NCI-H1436 treated with DMSO at 0.1 percent for 48 hours (cell line): ENCODE measurements at places on chromosomes 1 and 21.
A peak's percentile ranks its signal among the peaks of the same experiment; 100 is the strongest.

GRCh38 chr1:47684518-47684917 is 246.7 kb downstream of the FOXD2 start:
- DNase-seq = no peak

GRCh38 chr1:47587891-47588582 is 150.2 kb downstream of the FOXD2 start:
- DNase-seq = no peak

DNA sequence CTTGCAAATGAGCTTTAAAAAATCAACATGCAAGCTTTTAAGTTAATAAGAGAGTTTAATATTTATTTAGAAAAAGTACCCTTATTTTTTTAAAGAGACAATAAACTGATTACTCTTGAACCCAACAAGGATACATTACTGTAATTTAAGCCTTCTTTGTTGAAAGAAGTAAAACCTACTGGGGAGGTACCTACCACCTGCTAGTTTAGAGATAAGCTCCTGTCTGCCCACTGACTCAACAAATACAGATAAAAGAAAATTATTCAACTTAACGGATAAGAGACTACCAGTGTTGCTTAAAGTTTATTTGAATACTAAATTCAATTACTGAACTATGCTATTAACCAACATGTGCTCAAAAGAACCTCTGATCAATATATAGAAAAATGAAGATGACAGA is 23.1 kb downstream of the USP24 start:
- DNase-seq = no peak

GRCh38 chr1:218030846-218031245 is 254.2 kb upstream of the RRP15 start:
- DNase-seq = no peak

- DNase-seq = no peak
Observed at GRCh38 chr1:112878321-112878720, 77.7 kb downstream of the SLC16A1 start.

DNA sequence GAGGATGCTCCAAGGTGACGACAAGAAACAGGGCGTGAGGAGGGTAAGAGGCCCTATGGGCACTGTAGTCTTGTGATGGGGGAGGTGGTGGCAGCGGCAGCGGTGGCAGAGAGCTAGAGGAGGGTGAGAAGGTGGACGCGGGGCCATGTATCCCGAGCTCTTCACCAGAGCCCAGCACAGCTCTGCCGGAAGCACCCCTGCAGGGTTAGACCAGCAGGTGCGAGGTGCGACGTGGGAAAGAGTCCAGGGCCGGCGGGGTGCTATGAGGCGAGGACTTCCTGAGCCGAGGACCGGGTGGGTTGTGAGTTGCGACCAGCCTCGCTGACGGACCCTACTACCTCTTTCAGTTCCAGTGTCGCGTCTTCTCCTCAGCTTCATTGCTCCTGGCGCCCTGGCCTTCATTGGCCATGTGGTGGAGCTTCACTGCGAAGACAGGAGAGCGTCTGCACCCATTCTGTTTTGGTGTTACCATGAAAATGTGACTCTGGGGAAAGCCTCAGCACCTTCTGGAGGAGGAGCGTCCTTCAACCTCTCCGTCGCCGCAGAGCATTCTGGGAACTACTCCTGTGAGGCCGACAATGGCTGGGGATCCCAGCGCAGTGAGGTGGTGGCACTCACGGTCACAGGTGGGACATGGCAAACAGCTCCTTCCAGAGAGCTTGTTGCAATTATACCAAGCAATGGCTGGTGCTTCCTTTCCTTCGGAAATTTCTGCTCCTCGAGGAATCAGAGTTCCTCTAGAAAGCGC is 67.9 kb upstream of the KIRREL1 start:
- no peak for DNase-seq

- no peak for DNase-seq
Observed at GRCh38 chr1:72892461-72892860, 610.1 kb upstream of the NEGR1 start.

GRCh38 chr1:22780696-22781095 is 70.1 kb downstream of the EPHB2 start:
- no peak for DNase-seq

DNA sequence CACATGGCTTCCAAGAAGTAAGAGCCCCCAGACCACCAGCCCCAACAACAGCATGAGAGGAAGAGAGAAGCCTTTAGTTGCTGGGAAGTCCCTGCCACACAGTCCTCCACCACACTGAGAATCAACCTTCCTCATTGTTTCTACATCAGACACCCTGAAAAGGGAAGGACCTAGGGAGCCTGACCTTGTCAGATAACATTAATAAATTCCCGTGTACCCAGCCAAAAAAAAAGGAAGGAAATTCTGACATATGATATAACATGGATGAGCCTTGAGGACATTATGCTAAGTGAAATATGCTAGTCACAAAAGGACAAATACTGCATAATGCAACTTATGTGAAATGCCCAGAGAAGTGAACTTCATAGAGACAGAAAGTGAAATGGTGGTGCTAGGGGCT is 65.6 kb upstream of the ARHGAP29 start:
- no peak for DNase-seq

GRCh38 chr21:43609501-43610340 is 49.6 kb downstream of the HSF2BP start:
- peak; percentile 29 for DNase-seq

- DNase-seq = no peak
Observed at GRCh38 chr1:219665089-219665488, 52.2 kb upstream of the ZC3H11B start.

- no peak for DNase-seq
Observed at GRCh38 chr1:232978091-232978634, 27.8 kb downstream of the NTPCR start.

DNA sequence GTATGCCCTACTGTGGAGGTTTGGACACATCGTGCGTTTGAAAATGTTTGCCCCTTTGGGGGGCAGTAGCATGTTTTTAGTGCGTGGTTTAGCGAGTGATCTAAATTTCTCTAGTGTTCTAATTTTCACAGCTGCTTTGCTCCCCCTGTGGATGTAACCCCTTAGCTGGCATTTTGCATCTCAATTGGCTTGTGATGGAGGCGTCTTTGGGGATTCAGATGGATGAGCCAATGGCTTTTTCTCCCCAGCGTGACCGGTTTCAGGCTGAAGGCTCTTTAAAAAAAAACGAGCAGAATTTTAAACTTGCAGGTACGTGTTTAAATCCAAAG is 836 bp downstream of the CDC7 start:
- DNase-seq = peak; percentile 57

DNA sequence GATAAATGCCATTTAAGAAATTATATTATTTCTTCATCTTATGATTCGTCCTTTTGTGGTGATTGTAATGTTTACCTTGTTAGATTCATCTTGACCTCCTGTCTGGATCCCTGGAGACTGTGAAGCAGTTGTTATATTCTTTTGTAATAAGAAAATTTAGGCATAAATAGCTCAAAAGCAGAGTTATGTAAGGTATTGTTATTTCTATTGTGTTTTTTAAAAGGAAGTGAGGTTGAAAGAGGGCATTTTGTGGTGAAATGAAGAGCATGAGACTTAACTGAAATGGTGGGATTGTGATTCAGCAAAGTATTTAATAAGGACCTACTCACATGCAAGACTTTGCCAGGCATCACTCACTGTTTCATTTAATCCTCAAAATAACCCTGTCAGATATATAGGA is 104.0 kb downstream of the PDE4B start:
- no peak for DNase-seq

DNA sequence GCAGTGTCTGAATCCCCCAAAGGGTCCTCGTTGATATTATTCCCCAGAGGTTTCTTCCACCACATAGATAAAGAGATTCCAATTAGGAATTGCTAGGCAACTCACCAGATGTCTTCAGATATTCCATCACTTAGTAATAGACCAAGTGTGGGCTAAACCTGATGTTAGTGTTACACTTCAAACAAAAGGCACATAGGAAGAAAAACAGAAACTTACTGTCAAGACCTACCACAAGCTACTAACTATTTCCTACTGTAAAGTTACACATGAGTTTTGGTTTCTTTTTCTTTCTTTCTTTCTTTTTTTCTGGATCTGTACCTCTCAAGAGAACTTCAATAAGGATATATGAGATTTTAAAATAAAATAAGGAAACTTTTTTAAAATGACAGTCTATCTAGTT is 879.1 kb upstream of the NEGR1 start:
- DNase-seq = no peak

GRCh38 chr1:114081437-114082303 is 72.0 kb downstream of the SYT6 start:
- DNase-seq = no peak

DNA sequence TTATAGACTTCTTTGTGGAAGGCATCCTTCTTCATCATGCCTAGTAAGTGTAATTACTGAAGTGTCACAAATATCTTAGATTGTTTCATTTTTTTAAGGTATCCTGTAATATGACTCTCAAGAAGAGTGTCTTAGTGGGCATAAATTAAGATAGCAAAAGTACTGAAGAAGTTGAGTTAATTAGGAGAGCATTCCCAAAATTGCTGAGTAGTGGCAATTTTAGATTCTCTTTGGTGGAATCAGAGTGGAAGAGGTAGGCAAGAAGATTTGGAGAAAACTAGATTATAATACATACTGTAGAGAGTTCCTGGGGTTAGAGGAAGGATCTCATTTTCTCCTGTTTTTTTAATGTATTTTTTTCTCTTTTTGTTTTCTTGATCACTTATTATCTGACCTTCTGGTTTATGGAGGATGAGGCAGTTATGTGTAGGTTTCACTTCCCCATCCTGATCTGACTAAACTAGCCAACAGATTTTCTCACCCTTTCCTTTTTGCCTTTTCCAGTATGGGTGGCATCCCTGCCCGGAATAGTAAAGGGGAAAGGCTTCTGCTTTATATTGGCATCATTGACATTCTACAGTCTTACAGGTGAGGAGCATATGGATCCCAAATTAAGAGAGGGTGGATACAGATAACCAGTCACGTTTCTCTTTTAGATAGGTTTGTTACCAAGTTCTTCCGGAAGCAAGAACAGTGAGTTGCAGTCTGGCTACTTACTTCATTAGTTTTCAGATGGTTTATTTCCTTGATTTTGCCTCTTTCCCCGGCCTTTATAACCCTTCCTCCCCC is 16.7 kb upstream of the PSMD4 start:
- no peak for DNase-seq

DNA sequence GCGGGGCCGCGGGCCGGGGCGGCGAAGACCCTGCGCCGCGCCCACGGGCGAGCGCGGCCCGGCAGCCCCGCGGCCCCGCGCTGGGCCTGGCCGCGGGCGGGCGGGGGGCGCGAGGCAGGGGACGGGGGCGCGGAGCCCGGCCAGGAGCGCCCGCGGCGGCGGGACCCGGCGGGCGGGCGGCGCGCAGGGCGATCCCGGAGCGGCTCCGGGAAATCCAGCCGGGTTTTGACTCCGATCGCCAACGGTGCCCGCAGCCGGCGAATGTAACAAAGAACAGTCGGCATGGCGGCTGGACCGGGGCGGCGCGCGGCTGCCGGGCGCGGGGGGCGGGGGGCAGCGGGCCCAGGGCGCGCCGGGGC is 334 bp downstream of the PRDM15 start:
- no peak for DNase-seq

DNA sequence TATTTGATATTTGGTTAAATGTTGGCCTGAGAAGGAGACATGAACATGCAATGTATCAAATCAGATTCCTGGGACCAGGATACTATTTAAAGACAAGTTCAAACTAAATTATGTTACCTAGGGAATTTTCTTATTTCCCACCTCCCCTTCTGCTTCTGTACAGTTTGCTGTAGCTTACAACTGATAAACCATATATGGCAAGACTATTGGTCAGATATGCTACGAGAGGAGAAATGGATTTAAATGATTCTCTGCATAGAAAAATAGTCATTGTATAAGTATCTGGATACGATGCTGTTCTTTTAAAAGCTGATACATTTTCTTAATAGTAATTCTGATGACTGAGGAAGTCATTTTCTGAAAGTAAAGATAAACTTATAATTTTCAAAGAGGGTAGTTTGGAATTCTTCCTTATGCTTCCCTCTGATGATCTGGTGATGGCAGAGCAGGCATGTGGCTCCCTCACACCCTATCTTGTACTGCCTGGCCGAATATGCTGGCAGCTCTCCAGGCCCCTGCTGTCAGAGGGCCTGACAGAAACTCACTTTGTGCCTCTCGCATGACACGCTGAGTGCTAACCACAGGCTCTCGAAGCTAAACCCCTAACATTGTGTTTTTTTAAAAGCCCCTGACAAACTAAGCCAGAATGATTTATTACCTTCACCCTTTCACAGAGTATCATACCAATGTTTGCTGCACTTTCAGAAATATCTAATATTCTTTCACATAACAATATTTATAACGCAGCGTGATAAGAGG is 19.4 kb downstream of the RRP15 start:
- no peak for DNase-seq

DNA sequence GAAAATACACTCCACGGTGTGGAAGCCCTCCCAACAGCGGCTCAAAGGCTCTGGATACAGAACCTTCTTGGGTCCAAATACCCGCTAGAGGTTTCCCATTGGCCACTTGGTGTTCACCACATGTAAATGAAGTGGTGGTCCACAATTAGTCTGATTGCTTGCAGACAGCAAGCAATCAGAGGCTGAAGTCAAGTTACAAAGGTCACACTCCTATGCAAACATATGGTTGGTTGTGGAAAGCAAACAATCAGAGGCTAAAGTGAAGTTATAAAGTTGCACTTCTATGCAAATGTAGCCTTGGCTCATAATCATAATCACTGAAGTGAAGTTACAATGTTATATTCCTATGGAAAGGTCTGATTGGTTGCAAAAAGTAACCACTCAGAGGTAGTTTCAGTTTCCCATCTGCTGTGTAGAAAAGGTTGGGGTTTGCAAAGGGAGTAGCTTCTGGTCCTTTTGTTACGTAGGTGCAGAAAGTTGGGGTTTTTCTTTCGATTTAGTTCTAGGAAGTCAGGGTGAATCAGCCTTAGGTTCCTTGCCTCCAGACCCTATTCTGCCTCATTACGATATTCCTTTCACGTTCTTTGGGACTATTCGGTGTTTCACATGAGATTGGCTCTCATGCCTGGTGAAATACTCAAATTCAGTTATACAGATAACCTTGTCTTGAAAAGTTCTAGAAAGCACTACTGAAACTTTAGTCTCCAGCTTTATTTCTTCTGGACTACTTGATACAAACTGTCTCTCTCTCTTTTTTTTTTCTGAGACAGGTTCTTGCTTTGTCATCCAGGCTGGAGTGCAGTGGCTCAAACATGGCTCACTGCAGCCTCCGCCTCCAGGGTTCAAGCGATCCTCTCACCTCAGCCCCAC is 36.7 kb upstream of the MTF2 start:
- no peak for DNase-seq

- no peak for DNase-seq
Observed at GRCh38 chr1:227793948-227794816, 21.3 kb upstream of the PRSS38 start.

DNA sequence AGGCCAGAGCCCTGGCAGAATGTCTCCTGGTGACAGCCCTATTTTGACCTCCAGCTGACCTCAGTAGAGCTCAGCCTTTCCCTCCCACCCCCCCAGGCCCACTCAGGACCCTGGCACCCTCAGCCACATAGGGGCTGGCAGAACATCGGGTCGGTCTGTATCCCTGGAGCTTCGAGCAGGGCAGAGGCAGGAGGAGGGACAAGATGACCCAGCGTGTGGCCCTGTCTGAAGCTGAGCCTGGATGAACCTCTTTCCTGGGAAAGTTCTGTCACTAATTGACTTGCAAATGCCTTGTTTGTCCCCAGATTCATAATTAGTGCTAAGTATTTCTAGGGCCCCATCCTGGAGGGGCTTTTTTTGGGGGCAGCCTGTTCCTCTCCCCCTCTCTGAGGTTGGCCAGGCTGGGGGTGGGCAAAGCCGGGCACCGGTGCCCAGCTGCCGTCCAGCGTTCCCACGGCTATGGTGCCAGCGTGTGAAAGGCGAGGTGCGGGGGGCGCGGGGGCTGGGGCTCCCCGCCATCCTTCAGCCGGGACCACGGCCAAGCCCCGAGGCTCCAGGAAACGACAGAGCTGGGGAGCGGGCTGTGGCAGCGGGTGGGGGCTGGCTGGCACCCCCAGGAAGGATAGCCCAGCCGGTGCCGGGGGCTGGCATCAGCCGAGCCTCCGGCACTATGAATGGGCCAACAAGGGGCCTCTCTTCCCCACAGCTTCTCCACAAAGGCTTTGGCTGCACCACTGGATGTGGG is 31.4 kb downstream of the RHBG start:
- no peak for DNase-seq
